ENCODE measurements at places on chromosomes 11 and 22. TPM values are rescaled to one million over a fixed set of nuclear protein-coding genes. Genes with fewer than 3 reads are reported as not detected.

Gene TRPC6
- 0.28 TPM for total RNA-seq

GRCh38 chr11:10026514-10026913, 267.5 kb downstream of the SBF2 start:
- no peak for DNase-seq

Gene SREBF2
- 82.0 TPM for total RNA-seq

GRCh38 chr11:127182586-127183203, 182.1 kb upstream of the KIRREL3 start:
- no peak for DNase-seq

DNA sequence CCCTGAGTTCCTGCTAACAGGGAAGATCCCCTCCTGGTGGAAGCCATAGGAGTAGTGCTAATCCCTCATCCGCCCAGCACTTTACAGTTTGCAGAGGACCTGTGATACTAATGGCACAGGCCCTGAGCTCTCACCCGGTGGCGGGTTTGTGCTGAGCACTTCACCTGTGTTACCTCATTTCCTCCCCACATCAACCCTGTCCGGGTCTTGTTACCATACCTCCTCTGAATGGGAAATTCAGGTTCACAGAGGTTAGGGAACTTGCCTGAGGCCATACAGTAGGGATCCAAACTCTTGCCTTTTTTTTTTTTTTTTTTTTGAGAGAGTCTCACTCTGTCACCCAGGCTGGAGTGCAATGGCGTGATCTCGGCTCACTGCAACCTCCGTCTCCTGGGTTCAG, 25.2 kb downstream of the CAPN1 start:
- DNase-seq = no peak

DNA sequence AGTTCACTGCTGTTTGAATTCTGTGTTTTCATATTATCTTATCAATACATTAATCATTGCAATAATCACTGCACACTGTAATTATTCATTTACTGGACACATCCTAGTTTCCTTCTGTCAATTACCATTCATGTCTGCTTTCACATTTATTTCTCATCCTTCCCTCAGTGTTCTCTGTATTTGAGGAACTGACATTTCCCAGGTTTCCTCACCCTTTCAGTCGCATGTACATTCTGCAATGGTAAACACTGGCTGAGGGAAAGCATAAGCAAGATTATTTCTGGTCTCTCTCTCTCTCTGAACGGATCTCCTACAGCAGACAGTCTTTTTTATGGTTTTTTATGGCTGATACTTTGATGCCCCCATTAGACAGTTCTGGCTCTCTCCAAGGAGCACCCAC, 4.2 kb upstream of the HBD start:
- DNase-seq = no peak

DNA sequence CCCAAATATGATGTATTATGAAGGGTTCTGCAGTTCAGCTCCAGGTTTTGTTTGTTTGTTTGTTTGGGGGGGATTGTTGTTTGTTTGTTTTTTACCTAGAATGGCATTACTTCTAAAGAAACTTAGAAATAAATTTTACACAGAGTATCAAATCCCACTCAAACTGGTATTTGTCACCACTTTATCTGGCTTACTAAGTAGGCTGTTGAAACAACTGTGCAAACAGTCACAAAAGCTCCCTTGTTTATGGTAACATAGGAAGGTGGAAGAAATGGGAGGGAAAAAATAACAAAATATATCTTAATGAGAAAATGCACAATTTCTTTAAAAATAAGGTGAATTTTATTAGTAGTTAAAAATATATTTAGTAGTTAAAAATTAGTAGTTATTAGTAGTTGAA, 108.3 kb upstream of the ANO5 start:
- no peak for DNase-seq

Gene LYVE1
- total RNA-seq = not detected

DNA sequence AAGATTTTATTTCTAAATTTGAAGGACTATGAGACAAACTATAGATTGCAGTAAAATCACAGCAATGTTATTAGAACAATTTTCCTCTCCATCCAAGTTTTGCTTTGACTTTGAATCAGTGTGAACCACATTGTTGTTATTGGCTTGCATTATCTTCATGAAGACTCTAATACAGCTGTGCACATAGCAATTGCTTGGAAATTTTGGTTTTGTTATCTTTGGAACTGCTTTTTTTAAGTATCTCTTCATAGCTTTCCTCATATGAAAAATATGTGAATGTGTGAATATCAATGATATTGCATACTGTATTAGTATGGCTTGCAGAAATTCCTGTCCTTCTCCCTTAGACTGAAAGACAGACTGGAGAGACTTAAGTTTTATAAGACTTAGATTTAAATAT, 666.6 kb downstream of the LUZP2 start:
- no peak for DNase-seq

Gene SCGB1C1
- total RNA-seq = not detected

- DNase-seq = no peak
Observed at GRCh38 chr11:12235947-12236743, 125.8 kb downstream of the MICAL2 start.
